Activated CD4-positive, alpha-beta T cell treated with anti-CD3 and anti-CD28 coated beads, Interleukin-2, amount 50 U/mL, for 1 hour (primary cell): ENCODE measurements at places on chromosomes 13 and 19.

DNA sequence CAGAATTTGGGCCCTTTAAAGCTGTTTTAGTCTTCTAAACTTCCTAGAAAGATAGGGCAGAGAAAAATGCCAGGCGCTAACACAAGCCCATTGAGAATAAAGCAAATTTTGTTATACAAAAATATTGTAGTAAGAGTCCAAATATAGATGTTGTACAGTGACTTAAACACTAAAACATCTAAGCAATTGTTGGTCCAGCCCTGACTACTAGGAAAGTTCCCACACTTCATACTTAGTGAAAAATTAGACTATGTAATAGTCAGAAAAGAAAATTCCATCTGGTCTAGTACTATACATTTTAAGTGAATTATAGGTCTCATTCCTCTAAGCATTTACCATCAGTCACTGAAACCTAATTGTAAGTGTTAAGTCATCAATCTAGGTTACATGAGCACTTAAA lies 1518.3 kb upstream of the SLC10A2 start:
- no peak for DNase-seq

DNA sequence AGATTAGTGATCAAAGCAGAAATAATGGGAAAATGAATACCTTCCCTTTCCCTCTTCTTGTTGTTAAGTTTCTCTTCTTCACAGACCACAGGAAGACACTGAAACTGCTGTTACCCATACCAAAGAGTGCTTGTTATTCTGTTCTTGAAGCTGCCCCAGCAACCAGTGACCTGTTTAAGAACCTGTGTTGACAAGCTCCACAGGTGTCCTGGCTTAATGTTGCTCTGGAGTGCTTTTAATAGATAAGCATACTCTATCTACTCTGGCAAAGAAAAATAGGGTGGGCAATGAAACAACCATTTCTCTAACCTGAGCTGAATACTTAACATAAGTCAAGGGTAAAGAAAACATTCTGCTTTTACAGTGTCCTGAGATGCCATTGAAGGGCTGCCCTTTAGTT lies 506.7 kb upstream of the GPC6 start:
- DNase-seq, result no peak

DNA sequence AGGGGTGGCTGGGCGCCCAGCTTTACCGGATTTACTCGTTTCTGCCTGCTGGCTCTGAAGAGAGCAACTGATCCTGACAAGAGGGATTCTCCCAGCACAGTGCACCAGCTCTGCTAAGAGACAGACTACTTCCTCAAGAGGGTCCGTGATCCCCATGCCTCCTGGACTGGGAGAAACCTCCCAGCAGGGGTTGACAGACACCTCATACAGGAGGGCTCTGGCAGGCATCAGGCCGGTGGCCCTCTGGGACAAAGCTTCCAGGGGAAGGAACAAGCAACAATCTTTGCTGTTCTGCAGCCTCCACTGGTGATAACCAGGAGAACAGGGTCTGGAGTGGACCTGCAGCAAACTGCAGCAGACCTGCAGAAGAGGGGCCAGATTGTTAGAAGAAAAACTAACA lies 1192.5 kb upstream of the PRR20A start:
- no peak for DNase-seq

DNA sequence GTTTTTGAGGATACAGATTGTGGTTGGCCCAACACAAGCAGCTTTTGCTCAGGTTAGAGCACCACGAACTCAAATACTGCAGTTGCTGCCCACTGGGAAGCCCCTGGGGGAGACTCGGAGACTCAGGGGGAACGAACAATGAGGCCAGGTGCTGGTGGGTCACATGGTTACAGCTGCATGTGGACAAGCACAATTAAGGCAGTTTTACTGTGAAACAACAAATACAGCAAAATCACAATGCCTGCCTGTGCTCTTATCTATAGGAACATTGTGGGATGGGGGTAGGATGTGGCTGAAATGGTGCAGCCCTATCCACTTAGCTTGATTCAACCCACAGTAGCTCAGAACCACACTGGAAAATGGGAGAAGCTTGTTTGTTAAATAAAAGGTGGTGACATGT lies 119.7 kb upstream of the SPATA13 start:
- no peak for DNase-seq

DNA sequence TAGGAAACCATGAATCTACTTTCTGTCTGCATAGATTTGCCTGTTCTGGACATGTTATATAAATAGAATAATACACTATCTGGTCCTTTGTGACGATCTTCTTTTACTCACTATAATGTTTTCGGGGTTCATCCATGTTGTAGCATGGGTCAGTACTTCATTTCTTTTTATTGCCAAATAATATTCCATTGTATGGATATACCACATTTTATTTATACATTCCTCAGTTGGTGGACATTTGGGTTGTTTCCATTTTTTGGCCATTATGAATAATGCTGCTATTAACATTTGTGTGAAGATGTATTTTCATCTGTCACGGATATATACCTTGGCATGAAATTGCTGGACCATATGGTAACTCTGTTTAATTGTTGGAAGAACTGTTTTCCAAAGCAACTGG lies 6.8 kb downstream of the BIVM start:
- no peak for DNase-seq

- DNase-seq, result no peak
Observed at GRCh38 chr13:99663908-99664307, 162.6 kb downstream of the TM9SF2 start.

GRCh38 chr13:107276936-107277335 lies 709.0 kb upstream of the ARGLU1 start:
- no peak for DNase-seq

DNA sequence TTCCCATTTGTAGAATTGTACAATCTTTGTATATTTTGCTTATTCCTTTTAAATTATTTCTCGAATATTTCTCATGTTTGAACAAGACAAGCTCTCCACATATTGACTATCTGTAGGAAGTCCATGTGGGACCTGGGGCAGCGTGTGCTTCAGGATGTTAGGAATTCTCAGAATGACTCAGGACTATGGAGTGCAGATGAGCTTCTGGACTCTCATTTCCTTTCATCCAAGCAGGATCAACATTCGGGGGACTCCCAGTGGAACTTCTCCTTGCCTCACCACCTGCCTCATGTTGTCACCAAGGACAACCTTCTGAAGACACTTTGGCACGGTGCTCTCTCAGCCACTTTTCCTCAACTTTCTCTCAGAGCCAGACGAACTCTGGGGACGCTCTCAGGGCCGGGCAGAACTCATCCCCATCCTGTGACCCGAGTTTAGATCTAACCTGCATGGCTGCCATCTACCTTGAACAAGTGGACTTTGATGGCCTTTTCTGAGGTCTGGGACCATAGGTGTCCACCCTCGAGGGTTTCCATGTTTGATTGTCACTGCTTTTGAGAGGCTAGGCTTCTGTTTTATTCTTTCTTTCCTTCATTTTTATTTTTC lies 441.7 kb downstream of the IRS2 start:
- no peak for DNase-seq

DNA sequence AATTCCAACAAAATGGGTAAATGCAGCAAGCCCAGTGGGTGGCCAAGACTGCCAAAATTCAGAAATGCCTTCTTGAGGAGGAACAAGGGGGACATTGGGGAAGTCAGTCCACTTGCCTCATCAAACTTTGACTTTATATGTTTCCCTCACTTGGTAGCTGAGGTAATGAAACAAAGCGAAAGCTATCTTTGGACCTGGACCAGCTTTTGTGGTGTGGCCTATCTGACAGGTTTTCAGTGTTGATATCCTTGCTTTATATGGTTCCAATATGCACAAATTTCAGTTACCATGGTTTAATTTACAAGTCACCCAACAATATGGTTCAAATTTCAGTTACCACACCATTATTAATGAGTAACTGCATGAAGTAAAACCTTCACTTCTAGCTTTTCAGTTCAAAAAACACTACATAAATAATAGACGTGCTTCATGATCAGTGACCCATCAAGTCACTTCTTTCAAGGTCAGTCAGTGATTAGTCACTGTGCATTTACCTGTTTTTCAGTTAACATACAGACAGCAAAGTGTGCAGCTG lies 17.7 kb upstream of the POU4F1 start:
- no peak for DNase-seq
